ENCODE measurements at places on chromosomes 3 and 15. TPM values are rescaled to one million over a fixed set of nuclear protein-coding genes. Genes with fewer than 3 reads are reported as not detected.

The SCN11A gene
- total RNA-seq, result 0.02 TPM

The PARP15 gene
- total RNA-seq, result 16.1 TPM

The ISG20 gene
- 38.0 TPM for total RNA-seq

The FEZF2 gene
- not detected for total RNA-seq

The CX3CR1 gene
- total RNA-seq, result 0.48 TPM

The TEX55 gene
- total RNA-seq, result not detected

The RARB gene
- not detected for total RNA-seq

The LRRC31 gene
- 0.07 TPM for total RNA-seq

The CLPX gene
- total RNA-seq, result 59.2 TPM

The AADACL2 gene
- not detected for total RNA-seq

- peaks cover under 1% of the 10 kb centered on the region for H3K4me1 ChIP-seq
- DNase-seq, result no peak
- no peak overlapping the region for H3K4me3 ChIP-seq
- H3K27me3 ChIP-seq, result peaks cover 1% of the 10 kb centered on the region
- no peaks in the 10 kb centered on the region for H3K36me3 ChIP-seq
Observed at GRCh38 chr3:126367316-126367805, 10.2 kb upstream of the KLF15 start.

DNA sequence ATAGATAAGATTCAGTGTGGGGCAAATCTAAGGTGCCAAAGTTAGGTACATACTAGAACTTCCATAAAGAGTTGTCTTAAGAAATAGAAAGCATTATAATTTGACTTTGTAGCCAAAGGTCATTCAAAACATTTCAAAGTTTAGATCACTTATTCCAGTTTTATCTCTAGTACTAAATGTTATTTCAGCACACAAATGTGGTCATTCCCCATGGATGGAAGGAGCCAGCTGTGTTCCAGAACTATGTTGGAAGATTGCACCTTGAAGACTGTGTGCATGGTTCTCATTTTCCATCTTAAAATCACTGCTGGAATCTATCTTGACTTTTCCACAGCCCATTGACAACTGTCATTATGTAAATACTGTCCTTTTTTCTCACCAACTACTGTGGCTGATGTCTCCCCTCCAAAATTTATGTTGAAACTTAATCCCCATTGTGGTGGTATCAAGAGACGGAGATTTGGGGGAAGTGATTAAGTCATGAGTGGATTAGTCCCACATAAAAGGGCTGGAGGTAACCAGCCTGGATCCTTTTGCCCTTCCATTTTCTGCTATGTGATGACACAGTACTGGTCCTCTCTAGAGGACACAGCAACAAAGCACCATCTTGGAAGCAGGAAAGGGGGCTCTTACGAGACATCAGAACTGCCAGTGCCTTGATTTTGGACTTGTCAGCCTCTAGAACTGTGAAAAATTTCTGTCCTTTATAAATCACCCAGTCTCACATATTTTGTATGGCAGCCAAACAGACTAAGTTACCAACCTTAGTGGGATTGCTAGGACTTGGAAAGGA is 24.0 kb downstream of the TGFBR2 start:
- H3K4me1 ChIP-seq, result peaks cover 81% of the 10 kb centered on the region
- peak overlapping the region; percentile 99 for H3K27ac ChIP-seq
- DNase-seq, result no peak
- peaks cover 48% of the 10 kb centered on the region for H3K36me3 ChIP-seq

DNA sequence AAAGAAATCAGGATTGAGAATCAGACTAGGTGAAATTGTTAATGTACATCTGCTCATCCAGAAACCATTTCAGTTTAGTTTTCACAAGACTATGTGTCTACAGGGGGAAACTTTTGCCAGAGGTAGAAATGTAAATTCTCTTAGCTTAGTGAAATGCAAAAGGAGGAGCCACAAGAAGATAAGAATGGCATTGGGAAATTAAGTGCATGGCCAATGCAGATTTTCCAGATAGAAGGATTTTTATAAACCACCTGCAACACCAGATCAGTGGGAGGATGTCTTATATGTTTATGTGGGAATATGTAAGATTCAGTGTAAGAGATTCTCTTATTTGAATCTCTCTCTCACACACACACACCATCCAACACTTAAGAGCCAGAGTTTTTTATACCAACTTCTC is 67.2 kb downstream of the HMG20A start:
- peaks cover 26% of the 10 kb centered on the region for H3K36me3 ChIP-seq
- H3K4me1 ChIP-seq, result peaks cover 9% of the 10 kb centered on the region

- DNase-seq, result no peak
- peak within 1 kb of the TSS; percentile 64 for H3K27ac ChIP-seq
- H3K4me3 ChIP-seq, result no peak within 1 kb of the TSS
- no peaks in the 10 kb centered on the region for H3K27me3 ChIP-seq
- peaks cover 53% of the 10 kb centered on the region for H3K4me1 ChIP-seq
Observed at GRCh38 chr3:42090973-42091731, at the start of gene TRAK1. TRAK1 (plus strand) TSS chr3:42091357; CDS start chr3:42091470, 113 bp downstream.

GRCh38 chr3:45182915-45183871 is 37.0 kb upstream of the CDCP1 start:
- DNase-seq, result no peak
- no peak overlapping the region for H3K27ac ChIP-seq
- H3K4me1 ChIP-seq, result peaks cover 34% of the 10 kb centered on the region
- H3K4me3 ChIP-seq, result no peak overlapping the region
- H3K36me3 ChIP-seq, result no peaks in the 10 kb centered on the region

DNA sequence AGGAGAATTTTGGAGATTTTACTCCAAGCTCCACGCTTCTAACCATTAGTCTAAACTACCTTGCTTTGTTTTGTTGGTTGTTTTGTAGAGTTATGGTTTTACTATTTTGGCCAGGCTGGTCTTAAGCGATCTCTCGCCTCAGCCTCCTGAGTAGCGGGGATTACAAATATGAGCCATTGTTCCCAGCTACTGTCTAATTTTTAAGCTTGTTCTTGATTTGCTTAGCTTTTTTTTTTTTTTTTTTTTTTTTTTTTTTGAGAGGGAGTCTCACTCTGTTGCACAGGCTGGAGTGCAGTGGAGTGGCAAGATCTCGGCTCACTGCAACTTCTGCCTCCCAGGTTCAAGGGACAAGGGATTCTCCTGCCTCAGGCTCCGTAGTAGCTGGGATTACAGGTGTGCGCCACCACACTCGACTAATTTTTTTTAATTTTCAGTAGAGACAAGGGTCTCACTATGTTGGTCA is 28.5 kb downstream of the EFCAB12 start:
- peaks cover 26% of the 10 kb centered on the region for H3K36me3 ChIP-seq
- H3K27me3 ChIP-seq, result no peaks in the 10 kb centered on the region
- peak overlapping the region; percentile 100 for H3K4me3 ChIP-seq
- peak overlapping the region; percentile 98 for H3K27ac ChIP-seq

GRCh38 chr15:38201714-38202113 is 50.9 kb upstream of the SPRED1 start:
- DNase-seq, result no peak
- no peak overlapping the region for H3K27ac ChIP-seq
- H3K27me3 ChIP-seq, result peaks cover 6% of the 10 kb centered on the region
- H3K36me3 ChIP-seq, result no peaks in the 10 kb centered on the region
- no peaks in the 10 kb centered on the region for H3K4me1 ChIP-seq

- no peak overlapping the region for H3K27ac ChIP-seq
- no peaks in the 10 kb centered on the region for H3K27me3 ChIP-seq
- H3K36me3 ChIP-seq, result no peaks in the 10 kb centered on the region
Observed at GRCh38 chr3:121152573-121152972, 244.6 kb downstream of the STXBP5L start.
